ENCODE measurements at places on chromosomes 6 and 20.

- DNase-seq, result no peak
These were observed 176.9 kb upstream of the GGTLC1 start for GRCh38 chr20:24165301-24166122.

GRCh38 chr6:66662196-66662595 is 955.2 kb upstream of the EYS start:
- DNase-seq, result no peak

DNA sequence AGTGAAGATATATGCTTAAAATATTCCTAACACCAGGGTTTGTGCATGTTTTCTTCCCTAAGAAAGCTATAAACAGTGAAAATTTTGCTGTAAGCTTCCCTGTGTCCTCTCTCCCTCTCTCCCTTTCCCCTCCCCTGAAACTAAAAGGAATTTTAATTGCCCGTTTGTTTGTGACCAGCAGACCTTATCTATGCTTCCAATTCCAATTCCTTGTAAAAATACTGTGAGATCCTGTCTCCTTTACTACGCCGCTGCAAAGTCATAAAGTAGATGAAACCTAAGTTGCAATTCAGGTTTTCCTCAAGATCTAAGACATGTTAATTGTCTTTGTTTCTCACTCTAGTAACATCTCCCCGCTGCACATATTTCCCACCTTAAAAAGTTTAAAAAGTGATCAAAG is 82.3 kb downstream of the DNAH8 start:
- DNase-seq, result no peak

GRCh38 chr6:78935553-78935952 is 68.2 kb downstream of the IRAK1BP1 start:
- no peak for DNase-seq

DNA sequence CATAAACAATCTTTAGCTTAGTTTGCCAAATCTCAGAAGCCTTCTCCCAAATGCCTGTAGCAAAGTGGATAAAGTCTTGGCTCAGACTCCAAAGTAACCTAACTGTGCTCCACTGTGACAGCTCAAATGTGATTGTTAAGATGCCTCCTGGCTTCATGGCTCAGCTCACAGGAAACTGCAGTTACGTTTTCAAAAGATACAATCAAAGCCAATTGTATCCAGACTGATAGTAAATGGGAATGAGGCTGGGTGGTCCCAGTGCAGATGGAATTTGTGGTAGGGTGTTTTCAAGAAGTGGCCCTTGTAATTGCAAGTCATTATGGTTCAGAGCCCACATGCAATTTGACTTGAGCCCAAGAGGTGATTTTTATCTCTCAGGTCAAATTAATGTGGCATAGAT is 151.2 kb upstream of the TAB2 start:
- no peak for DNase-seq

DNA sequence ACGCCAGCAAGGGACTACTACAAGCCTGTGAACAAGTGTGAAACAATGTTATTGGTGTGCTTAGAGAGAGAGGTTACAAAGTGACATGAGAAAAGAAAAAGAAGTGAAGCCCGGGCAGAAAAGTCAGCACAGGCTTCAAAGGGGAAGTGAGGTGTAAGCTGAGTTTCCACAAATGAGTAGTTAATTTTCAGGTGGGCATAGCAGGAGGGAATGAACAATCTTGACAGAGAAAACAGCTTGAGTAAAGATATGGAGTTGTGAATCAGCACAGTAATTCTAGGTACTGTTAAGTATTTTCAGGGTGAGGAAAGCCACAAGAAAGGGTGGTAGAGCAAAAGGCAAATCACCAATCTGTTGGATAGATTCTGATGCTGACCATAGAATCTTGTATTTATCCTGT is 4.3 kb downstream of the KCNQ5 start:
- no peak for DNase-seq

- no peak for DNase-seq
These were observed 100.1 kb upstream of the RGS17 start for GRCh38 chr6:153231048-153231646.

Measured in T-helper 17 cell (primary cell).